Immature natural killer cell (primary cell): ENCODE measurements at places on chromosomes 1 and 21. TPM values are rescaled to one million over a fixed set of nuclear protein-coding genes. Genes with fewer than 3 reads are reported as not detected.

The KRTAP19-1 gene
- not detected for polyA plus RNA-seq

GRCh38 chr1:46480959-46481646, 8.5 kb upstream of the DMBX1 start:
- no peak overlapping the region for H3K4me3 ChIP-seq
- DNase-seq = no peak
- H3K36me3 ChIP-seq = no peaks in the 10 kb centered on the region
- H3K4me1 ChIP-seq = no peaks in the 10 kb centered on the region
- H3K27ac ChIP-seq = no peak overlapping the region

The LSM10 gene
- polyA plus RNA-seq = 156 TPM

The ETV3L gene
- polyA plus RNA-seq = not detected

DNA sequence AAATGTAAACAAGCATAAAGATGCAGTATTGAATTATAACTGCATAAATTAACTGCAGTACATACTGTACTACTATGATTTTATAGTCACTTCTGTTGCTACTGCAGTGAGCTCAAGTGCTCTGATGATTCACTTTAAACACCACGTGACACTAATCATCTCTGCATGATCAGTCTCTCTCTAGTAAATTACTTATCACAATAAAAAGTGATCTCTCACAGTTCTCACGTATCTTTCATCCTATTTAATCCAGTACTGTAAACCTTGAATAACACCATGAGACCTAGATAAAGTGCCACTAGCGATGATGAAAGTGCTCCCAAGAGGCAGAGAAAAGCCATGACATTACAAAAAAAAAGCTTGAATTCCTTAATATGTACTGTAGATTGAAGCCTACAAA, 1242.0 kb downstream of the AMY1C start:
- H3K4me3 ChIP-seq = no peak overlapping the region
- H3K36me3 ChIP-seq = peaks cover 6% of the 10 kb centered on the region
- H3K4me1 ChIP-seq = no peaks in the 10 kb centered on the region
- DNase-seq = no peak
- H3K27ac ChIP-seq = no peak overlapping the region

DNA sequence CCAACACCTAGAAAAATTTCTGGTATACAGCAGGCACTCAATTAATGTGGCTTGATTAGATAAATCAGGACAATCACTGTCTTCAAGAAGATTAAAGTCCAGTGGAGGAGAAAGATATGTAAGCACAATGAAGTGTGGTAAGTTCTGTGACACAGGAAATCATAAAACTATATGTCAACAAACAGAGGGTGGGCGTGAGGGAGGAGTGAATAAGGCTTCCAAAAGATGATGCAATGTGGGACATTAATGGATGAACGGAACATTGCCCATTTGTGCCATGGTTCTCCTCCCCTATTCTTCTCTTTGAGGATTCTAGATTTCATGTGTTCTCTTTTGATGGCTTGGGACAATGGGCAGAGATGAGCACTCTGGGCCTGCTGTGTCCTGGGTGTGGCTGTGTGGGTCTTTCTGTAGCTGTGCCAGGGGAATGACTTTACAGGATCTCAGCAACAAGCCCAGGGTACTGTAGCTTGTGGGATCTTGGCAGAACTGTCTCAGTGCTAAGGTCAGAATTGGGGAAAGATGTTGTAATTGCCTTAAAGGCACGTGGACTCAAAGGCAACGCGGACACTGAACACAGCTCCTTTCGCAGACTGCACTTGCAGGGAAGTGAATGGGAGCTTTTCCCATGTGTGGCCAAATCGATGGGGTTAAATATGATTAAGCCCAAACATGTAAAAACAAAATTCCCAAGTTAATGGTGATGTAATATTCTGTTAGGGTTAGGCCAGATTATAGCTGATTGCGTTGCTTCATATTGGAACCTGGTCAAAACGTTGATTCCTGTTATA, 366.9 kb downstream of the TGFB2 start:
- no peak overlapping the region for H3K27ac ChIP-seq
- H3K27me3 ChIP-seq = no peaks in the 10 kb centered on the region
- no peaks in the 10 kb centered on the region for H3K4me1 ChIP-seq
- DNase-seq = no peak
- H3K4me3 ChIP-seq = no peak overlapping the region

DNA sequence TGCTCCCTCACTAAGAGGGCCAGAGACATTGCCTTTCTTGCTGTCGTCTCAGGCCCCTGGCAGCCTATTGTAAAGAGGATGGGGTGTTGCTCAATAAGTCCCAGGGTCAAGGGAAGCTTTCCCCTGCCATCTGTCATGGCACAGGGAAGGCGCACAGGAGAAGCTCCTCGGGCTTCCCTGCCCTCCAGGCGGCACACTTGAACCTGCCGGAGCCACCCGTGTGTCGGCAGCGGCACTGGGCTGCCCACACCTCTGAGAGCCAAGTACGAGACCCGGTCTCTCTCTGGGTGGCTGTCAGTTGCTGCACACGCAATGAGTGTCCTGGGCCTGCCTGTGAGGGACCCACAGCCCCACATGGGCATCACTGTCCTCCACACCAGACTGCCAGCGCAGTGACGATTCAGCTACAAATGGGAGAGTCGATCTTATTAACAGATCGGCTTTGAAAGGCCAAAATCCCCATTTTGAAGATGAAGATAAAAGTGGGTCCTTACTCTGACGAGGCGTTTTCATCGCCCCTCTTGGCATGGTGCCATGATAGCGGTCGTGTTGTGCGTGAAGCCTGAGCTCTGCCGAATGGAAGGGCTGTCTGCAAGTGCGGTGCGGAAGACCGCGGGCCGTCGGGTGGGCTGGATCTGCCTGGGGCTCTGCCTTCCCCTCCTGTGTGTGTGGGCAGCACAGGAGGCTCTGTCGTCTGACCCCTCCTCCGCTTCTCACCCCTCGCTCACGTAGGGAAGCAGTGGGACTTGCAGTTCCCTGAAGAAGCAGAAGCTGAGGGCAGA, 29.2 kb upstream of the PDXK start:
- H3K27ac ChIP-seq = no peak overlapping the region
- no peak overlapping the region for H3K4me3 ChIP-seq
- peaks cover 2% of the 10 kb centered on the region for H3K27me3 ChIP-seq

GRCh38 chr1:184596950-184597645, 157.6 kb downstream of the EDEM3 start:
- no peak overlapping the region for H3K4me3 ChIP-seq
- H3K27me3 ChIP-seq = no peaks in the 10 kb centered on the region
- peaks cover 1% of the 10 kb centered on the region for H3K36me3 ChIP-seq
- DNase-seq = no peak
- H3K4me1 ChIP-seq = peaks cover 50% of the 10 kb centered on the region

The CD1B gene
- polyA plus RNA-seq = 0.62 TPM
